ENCODE measurements at places on chromosomes 11 and 22. TPM values are rescaled to one million over a fixed set of nuclear protein-coding genes. Genes with fewer than 3 reads are reported as not detected.

GGTLC3 gene
- polyA plus RNA-seq = not detected

DNAJB7 gene
- polyA plus RNA-seq = not detected

UBASH3B gene
- 4.8 TPM for polyA plus RNA-seq

KDM4E gene
- polyA plus RNA-seq = not detected

CASP5 gene
- polyA plus RNA-seq = not detected

CELSR1 gene
- polyA plus RNA-seq = 5.9 TPM

- no peak for DNase-seq
Observed at GRCh38 chr11:120908461-120909181, 115.3 kb upstream of the TBCEL start.

GRCh38 chr11:44893846-44894617 is 56.7 kb downstream of the TP53I11 start:
- peak; percentile 84 for DNase-seq

- no peak for DNase-seq
Observed at GRCh38 chr11:18802381-18803257, 11.0 kb upstream of the PTPN5 start.

DNA sequence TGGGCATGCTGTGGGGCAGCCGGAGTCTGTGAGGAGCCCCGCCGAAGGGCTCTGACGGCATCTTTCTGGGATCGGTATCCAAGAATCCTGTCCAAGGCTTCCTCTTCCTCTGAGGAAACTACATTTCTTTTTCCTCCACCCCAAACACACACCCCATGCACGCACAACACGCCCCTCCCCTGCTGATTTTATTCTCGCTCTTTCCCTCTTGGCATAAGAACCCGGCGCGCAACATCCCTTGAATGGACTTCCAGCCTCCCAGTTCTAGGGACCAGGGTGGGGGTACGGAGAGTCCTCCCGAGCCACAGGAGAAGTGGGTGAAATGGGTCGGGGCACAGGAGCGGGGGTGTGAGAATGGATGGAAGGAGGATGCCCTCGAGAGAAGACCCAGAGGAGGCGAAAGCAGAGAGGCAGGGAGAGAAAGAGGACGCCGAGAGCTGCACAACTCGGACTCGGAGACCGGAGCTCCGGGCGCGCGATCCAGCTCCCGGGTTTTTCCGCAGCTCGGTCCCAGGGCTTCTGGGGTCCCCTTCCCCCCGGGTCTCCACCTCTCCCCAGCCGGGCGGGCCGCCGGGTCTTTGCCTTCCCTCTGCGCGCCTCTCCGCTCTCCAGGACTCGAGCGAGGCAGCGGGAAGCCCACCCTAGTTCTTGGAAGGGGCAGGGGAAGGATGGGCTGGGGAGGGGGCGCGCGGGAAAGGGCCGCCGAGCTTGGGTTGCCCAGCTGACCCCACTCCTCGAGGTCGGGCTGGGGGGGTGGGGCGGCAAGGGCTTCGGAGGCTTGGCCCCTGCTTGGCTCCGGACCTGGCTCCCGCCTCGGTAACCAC is 1.5 kb upstream of the LARGE1 start:
- DNase-seq = peak; percentile 71

GRCh38 chr11:33769542-33769941 is 4.8 kb downstream of the FBXO3 start:
- no peak for DNase-seq

DNA sequence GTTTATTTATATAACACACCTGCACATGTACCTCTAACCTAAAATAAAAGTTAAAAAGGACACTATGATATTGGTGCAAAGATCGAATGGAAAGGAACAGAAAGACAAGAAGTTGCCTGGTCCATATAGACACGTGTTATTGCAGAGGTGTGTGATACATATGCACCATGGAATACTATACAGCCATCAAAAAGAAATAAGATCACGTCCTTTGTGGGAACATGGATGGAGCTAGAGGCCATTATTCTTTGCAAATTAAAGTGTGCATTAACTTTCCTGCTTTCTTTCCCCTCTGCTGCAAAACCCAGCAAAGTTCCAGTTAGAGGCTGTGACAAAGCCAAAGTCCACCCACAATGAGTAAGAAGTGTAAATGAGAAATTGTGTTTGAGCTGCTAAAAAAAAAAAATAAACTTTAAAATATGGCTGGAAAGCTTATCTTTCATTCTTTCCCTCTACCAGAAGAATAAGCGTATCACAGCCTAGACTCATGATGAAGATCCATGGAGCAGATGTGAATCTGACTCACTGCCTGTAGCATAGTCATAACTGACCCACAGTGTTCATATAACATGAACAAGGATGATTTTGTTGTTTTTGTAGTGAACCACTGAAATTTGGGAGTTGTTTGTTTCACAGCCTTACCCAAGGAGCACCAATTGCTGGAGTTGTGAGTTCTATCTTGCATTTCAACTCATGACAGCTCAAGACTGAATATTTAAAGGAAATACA is 9.6 kb downstream of the OR52K1 start:
- DNase-seq = no peak

- DNase-seq = no peak
Observed at GRCh38 chr22:46484861-46485595, 52.4 kb downstream of the CELSR1 start.

DNA sequence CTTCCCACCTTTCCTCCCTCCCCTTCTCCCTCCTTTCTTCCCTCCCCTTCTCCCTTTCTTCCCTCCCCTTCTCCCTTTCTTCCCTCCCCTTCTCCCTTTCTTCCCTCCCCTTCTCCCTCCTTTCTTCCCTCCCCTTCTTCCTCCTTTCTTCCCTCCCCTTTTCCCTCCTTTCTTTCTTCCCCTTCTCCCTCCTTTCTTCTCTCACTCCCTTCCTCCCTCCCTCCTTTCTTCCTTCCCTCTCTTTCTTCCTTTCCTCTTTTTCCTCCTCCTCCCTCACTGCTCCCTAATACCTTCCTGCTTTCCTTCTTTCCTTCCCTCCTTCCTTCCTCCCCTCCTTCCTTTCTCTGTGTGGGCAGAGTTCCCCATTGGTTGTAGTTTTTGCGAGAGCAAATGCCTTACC is 76.1 kb downstream of the PGR start:
- no peak for DNase-seq

DNA sequence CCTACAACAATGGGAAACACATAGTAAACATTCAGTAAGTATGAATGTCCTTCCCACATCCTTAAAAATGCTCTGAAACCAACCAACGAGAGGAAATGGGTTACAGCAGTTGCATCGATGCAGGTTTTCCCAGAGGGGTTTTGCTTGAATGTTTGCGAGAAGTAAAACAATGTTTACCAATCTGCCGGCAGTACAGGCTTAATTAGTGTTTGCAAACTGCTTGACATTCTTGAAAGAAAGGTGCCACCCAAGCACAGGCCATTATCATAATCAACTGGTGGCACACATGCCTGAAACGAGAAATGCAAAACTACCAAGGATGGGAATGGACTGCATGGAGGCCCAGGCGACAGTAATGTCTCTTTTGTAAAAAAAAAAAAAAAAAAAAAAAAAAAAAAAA is 27.1 kb upstream of the OPCML start:
- DNase-seq = no peak

GRCh38 chr22:30675436-30675835 is 7.8 kb upstream of the DUSP18 start:
- DNase-seq = no peak

DNA sequence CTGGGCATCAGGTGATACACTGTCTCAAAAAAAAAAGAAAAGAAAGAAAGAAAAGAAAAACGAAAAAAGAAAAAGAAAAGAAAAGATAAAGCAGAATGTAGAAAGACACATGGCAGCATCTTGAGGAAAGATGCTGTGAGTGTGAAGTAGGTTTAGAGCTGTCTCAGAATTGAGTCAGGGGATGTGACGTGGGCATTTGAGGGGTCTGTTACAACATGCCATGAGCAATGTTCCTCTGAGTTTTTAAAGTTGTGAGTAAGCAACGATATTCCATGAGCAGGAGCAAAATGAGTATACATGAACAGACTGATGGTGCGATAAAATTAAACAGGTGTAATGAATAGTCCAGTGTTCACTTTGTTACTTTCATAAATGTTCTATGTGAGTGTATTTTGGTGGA is 11.3 kb upstream of the QSER1 start:
- DNase-seq = no peak

DNA sequence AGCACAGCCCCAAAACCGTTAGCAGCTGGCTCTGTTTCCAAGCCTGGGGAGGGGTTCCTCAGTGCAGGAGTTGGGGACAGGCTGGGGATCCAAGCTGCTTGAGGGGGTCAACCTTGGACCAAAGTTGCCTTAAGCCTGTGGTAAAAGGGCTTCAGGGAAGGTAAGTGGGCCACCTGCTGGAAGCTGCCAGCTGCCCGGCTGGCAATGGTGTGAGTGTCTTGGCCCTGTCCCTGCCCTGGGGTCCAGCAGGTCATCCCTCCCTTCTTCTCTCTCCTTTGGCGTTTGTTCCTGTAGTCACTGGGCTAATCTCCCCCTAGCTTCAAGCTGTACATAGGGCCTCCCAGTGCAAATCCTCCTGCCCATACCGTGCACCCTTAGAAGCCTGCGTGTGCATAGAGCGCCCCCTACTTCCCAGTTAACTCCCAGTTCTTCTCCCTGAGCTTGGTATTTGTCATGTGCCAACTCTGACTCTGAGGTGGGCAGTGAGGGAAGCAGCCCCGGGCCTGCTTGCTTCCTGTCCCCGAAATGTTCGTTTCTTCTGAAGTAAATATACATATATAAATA is 4.4 kb downstream of the TMEM258 start:
- DNase-seq = no peak

GRCh38 chr11:111422494-111423249 is 43.6 kb upstream of the POU2AF1 start:
- DNase-seq = no peak

Data from heart left ventricle (tissue), 16 donors.